ENCODE measurements at places on chromosomes 12 and 14.

DNA sequence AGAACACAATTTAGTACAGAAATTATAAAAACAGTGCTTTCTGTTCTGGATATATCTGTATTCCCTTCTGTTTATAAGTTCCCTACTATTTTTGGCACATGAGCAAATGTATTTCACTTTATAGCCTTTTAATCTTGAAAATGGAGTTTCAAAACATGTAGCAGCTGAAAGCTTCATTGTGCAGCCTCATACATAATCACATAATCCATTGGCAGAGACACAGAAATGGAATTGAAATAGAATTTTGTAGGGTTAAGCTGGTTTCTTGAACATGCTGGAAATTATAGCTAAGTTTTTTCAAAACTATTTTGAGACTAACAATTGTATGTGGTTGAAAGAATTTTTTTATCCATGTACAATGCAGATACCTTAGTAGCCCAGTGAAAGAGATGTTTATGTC, 614.3 kb upstream of the MDGA2 start:
- DNase-seq: no peak

GRCh38 chr12:91991399-91992187, 154.1 kb downstream of the BTG1 start:
- DNase-seq: no peak

DNA sequence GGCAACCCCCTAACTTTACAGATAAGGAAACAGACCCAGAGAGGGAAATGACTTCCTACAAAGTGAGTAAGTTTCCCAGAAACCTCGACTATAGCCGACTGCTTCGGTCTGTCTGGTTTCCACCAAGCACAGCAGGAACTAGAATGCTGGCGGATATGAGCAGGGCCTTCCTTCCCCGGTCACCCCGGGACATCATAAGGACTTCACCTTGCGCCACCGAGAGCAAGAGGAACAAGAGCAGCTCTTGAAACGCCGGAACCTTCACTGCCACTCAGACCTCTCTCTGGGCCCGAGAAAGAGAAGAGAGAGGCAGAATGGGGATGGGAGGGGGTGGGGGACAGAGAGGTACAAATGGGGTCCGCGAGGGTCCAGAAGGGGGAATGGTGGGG, 29.4 kb upstream of the GPR68 start:
- no peak for DNase-seq

- no peak for DNase-seq
These were observed 213.9 kb upstream of the FKBP4 start for GRCh38 chr12:2580821-2581220.

- peak; percentile 61 for DNase-seq
These were observed at the start of gene NFE2 for GRCh38 chr12:54300732-54301427. Gene NFE2, minus strand, starts transcription at chr12:54301015. Its CDS starts 5,767 bp downstream, at chr12:54295248.

DNA sequence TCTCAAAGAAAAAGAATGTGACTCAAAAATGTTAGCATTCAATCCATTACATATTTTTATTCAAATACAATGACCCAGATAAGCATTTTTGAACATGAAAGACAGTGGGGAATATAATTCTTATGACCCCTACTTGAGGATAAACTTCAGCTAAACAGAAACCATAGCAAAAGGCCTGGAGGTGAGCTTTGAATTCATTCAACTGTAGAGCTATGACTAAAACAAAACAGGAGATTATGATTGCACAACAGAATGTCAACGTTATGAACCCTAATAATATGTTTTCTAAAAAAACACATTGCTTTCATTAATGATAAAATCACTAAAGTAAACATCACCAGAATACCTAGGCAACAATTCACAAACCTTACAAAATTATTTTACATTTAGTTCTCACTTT, 27.8 kb downstream of the EFCAB11 start:
- no peak for DNase-seq

- no peak for DNase-seq
These were observed 44.5 kb upstream of the PTPRR start for GRCh38 chr12:70964867-70965510.

- DNase-seq: no peak
These were observed 51.6 kb downstream of the GPHB5 start for GRCh38 chr14:63267171-63267570.

DNA sequence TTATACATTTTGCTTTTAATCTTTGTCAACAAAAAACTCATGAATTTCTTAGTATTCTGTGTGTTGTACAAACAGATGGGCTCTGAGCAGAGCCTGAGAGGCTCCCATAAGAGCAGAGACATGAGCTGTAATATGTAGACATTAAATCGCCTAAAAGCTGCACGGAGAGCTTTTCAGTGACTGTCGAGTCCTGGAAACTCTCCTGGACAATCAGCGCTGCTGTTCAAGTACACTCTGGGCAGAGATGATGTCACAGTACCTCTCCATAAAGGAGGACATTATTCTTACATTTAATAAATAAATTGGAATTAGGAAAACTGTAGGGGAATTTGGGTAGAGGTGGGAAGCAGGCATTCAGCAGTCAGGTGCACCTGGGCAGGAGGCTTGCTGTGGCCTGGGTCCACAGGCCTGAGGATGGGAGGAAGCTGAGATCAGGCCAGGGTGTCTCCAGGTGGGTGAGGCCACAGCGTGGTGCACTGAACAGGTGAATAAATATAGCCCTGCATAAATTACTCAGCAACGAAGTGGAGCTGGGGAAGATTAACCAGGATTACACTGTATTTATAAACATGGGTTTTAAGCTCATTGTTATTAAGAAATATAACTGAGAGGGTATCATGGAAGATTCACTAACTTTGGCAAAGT, 13.3 kb upstream of the TCL1A start:
- DNase-seq: no peak

DNA sequence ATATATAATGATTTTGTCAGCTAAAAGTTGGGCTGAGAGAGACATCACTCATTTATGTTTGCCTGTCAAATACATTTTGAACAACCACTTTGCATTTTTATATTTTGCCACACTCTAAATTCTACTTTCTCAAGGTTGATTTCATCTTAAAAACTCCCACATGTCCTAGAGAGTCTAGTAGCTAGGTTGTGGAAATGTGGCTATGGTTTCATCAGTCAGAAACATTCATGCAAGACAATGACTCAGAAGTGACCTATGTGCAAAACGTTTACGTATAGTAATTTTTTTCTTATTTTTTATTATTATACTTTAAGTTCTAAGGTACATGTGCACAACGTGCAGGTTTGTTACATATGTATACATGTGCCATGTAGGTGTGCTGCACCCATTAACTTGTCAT, 27.4 kb upstream of the PRKD1 start:
- DNase-seq: no peak

- no peak for DNase-seq
These were observed 37.6 kb downstream of the SPATA7 start for GRCh38 chr14:88422919-88423650.

GRCh38 chr14:59150990-59151389, 37.5 kb upstream of the DAAM1 start:
- DNase-seq: no peak

- DNase-seq: no peak
These were observed 1.4 kb downstream of the ASPG start for GRCh38 chr14:104086661-104087461.

DNA sequence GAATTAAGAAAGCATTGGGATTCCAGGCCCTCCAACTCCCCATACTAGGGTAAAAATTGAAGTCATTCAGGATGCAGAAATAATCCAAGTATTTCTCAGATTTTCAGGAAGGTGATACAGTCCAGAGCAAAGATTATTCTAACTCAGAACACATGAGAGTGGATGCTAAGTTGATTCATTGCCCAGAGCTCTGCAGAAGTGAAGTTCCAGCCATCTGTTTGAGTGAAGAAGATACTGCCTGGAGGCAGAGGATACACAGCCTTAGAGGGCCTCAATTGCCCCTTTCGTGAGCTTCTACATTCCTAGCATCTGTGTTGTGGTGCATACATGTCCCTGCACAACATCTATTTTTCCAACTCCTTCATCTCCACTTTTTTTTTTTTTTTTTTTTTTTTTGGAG, 36.9 kb upstream of the SMUG1 start:
- DNase-seq: no peak

GRCh38 chr12:44979918-44980317, 71.0 kb downstream of the DBX2 start:
- DNase-seq: no peak

DNA sequence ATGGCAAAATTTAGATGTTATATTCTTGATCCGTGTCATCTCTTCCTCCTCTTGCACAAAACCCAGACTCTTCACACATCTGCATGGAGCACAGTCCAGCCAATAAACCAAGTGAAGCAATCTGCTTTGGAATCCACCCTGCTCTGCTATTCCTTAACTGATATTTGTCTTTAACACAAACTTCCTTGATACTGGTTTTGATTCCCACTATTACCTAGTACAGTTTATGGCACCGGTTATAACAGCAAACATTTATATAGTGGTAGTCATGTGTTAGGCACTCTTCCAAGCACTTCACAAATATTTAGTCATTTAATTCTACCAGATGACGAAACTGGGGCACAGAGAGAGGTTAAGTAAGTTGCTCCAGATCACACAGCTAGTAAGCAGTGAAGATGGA, 12.5 kb downstream of the STYK1 start:
- no peak for DNase-seq

DNA sequence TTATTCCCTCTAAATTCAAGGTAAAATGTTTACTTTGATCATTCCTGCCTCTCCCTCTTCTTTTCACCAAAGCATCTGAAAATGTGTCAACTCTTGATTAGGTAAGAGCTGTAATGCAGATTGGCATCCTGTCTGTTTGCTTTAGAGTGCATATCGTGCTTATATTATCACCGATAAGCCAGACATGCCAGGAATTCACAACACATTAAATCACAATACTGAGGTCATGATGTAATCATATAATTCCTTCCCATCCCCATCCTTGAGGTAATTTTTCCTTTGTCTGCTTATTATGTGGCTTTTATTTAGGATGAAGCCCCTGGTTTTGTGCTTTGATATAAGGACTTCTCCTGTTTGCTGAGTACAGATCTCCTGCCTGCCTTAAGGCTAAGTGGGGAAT, 10.2 kb downstream of the DDX47 start:
- no peak for DNase-seq

DNA sequence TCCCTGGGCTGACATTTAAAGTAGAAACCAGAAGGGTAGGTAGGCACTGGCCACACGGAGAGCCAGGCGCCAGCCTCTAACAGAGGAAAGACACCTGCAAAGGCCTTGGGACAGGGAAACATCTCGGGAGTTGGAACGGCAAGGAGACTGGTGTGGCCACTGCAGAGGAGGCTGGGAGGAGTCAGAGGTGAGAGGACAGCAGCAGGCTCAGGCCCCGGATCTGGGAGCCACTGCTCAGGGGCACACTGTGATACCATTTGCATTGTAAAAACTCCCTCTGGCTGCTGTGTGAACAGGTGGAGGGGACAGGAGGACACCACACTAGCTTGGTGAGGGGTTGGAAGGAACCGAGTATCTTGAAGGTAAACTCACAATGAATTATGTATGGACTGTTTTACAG, 2.7 kb downstream of the ANHX start:
- no peak for DNase-seq

- peak; percentile 65 for DNase-seq
These were observed 3.6 kb downstream of the UBC start for GRCh38 chr12:124910561-124911478.

- no peak for DNase-seq
These were observed 2.7 kb upstream of the HDAC7 start for GRCh38 chr12:47822401-47822800.

DNA sequence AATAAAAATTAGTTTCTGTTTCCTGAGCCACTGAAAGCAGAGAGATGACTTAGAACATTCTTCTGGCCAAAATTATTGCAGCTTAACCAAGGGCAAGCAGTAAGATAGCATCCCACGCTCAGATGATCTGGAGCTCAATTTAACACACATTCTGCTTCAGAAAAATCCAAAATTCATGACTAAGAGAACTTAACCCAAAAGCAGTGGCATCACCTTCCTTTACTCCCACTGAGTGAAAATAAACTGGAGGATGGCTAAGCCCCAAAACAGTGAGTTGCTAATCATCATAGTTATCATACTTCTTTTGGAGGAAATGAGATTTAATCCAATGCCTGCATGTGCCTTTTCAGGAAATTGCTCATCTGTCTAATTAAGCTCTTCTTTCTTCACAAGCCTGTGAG, 195.4 kb downstream of the DUSP6 start:
- no peak for DNase-seq

- no peak for DNase-seq
These were observed 114.1 kb downstream of the CCDC60 start for GRCh38 chr12:119448611-119449131.

DNA sequence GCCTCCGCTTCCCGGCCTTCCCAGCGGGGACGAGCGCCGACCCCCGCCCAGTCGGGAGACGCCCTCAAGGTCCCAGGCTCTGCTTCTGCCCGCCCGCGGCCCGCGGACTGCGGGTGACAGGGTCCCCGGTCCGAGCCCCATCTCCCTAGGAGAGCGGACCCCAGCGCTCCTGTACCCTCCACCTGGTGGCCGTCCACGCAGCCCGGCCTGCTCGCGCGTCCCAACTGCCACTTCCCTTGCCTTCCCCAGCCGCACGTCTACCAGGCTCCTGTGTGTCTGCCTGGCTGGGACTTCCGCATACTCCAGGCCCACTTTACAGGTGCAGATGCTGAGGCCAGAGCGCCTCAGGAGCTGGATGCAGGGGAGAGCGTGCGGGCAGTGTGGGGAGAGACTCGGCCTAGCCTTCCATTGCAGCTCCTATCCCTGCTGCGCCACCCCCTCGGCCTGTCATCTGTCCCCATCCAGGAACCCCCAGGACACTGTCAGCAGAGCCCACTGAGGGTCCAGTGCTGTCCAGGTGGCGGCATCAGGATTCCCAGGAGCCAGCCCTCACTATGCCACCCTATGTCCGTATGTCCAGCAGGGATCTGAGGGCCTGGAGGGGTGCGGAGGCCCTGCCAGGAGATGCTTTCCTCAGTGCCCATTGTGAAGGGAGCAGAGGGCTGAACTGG, 8.0 kb upstream of the ANKRD9 start:
- no peak for DNase-seq

- DNase-seq: no peak
These were observed 8.3 kb downstream of the TMX1 start for GRCh38 chr14:51248016-51248987.

DNA sequence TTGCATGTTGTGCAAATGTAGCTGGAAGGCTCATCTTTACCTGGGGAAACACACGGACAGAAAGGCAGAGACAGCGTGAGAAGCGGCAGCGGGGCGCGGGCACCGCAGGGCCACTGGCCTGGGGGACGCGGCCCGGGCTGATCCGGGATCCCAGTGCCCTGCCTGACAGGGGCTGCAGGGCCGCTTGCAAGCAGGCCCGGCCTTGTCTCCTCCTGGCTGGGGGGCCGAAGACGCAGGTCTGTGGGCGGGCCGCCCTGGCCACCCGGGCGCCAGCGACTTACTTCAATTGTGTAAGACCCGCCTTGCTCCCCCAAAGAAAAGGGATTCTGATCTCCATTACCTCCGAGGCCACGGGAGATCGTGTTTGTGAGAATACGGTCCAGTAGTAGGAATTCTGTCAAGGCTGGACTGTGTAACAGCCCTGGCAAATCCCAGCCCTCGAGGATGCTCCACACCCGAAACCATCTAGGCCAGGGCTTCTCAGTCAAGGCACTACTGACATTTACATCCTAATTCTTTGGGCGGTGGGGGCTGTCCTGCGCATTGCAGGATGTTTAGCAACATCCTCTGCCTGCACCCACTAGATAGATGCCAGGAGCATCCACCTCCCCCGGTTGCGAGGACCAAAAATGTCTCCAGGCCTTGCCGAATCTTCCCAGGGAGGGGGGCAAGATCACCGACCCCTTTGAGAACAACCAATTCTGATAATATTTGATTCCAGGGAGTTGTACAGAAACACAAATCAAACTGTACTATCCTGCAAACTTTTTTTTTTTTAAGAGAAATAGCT, 95.6 kb downstream of the BCL11B start:
- no peak for DNase-seq
